ENCODE measurements at places on chromosomes 5 and 9.

- no peak for DNase-seq
These were observed 175.2 kb downstream of the CACNA1B start for GRCh38 chr9:138052635-138053320.

- DNase-seq: no peak
These were observed 4.8 kb upstream of the ACOT12 start for GRCh38 chr5:81398741-81399140.

DNA sequence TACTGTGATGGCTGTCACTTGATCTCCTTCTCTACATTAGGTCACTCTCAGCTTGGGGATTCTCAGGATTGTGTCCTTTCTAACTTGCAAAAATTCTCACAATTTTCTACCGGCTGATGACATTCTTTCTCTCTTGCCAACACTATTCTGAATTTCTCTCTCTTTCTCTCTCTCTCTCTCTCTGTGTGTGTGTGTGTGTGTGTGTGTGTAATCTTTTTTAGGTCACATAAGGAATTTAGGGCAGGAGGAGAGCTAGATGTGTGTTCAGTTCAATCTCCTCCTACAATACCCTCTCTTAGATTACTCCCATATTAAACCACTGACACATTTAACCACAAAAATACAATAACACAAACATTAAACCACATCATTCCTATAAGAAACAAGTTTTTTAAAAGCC, 242.3 kb upstream of the NREP start:
- no peak for DNase-seq

DNA sequence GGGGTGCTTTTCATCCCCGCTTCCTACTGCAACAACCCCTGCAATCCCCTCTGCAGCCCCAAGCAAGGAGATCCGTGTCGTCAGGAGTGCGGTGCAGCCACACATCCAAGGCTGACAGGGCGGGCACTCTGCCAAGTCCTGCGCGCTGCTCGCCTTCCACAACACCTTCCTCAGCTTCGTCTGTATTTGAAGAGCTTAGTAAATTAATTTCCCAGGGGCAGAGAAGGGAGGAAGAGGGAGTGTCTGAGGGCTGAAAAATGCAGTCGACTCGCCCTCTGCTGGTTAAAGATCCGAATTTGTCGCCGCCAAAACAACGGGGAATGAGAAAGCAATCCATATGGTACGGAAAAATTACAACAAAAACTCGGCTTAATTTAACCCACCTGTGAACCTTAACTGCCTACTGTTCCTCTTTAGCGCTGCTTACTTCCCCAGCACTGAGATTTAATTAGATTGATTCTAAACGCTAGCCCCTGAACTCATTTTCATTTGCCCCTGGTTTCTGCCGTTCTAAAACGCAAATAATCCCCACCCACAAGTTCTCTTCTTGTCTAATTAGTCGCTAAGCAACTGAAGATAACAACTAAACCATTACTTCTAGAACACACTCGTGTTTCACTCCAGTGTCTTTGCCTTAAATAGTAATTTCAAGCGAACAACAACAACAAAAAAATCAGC, 10.9 kb upstream of the PCDHB1 start:
- DNase-seq: peak; percentile 94

DNA sequence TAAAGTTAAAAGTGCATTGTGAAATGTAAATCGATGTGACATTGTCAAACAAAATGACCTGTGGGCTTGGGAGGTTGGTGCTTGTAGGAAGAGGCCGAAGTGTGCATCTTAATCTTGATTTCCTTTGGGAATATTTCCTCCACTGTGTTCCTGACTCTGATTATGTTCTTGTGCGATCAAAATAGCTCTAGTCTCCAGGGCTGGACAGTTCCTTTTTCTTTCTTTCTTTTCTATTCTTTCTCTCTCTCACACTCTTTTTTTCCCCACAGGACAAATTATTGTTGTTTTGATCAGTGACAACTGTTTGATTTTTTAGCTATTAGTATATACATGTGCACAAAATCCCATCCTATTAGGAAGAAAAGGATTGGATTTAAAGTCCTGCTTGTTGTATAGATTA, 347.5 kb downstream of the ZSWIM6 start:
- no peak for DNase-seq

GRCh38 chr9:18935541-18935940, 97.5 kb downstream of the SAXO1 start:
- no peak for DNase-seq

GRCh38 chr9:127586096-127586495, 26.0 kb upstream of the STXBP1 start:
- no peak for DNase-seq

- DNase-seq: no peak
These were observed 161.0 kb downstream of the SPATA31D1 start for GRCh38 chr9:82149501-82149946.

DNA sequence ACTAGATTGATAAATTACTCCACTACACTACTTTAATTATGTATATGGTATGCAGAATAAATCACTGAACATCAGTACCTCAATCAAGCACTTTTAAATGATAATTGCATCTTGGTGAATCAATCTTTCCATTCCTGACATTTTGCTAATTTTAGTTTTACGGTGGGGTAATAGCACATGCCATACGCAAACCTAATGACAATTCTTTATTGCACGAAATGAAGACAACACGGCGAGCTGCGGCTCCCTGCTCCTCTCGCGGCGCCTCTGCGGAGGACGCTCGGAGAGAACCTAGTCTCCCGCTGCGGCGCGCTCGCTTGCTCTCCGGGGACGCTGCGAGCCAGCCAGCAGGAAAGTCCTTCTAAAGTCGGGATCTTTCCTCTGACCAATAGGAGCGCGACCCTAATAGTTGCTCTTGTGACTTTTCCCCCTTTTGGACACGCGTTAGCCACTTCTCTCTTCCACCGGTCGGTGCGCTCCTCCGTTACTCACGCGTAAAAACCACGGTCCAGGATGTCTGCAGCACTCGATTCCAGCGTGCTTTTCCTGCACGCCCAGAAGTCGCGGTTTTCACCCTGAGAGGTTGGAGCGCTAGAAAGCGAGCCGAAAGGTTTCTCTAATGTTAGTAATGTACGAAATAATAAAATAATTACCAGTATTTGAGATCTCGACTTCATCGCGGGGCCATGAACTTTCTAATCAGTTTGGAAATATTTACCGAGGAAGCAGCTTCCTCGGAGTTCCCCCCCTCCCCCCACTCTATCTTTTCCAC, 1.0 kb upstream of the MEF2C start:
- peak; percentile 47 for DNase-seq

- DNase-seq: no peak
These were observed 115.2 kb upstream of the WWC1 start for GRCh38 chr5:168176251-168176650.

DNA sequence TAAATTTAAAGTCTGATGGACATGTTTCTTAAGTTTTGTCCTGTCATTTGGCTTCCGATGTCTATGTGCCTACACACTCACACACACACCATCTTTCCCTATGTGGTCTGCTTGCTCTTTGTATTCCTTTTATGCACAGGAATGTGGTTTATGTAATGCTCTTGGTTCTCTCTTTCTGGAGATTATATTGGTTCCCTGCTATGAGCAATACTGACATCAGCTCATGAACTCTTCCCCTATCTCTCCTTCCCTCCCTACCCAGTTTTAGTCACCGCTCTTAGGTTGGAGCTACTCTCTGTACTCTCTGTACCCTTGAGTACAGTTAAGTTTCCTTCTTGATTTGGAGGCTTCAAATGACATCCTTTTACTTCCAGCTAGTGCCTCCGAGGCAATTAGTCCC, 77.9 kb upstream of the MVB12B start:
- peak; percentile 27 for DNase-seq

- DNase-seq: no peak
These were observed 25.1 kb upstream of the CARTPT start for GRCh38 chr5:71693828-71694427.

DNA sequence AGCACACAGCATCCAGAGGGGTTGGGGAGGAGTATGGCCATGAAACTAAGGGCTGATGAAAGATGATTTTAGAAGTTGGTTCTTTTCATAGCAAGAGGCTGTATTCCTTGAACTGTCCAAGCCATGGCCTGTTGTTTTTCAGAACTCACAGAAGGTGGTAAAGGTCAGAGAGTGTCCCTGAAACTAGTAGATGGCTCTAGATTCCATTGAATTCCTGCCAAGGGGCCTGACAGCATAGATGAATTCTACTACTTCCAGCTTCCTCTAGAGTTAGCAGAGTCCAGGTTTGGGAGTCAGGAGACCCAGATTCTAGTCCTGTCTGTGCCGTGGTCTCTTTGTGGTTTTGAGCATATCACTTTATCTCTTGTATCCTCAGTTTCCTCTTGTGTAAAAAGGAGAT, 101.6 kb downstream of the GRIA1 start:
- DNase-seq: no peak

DNA sequence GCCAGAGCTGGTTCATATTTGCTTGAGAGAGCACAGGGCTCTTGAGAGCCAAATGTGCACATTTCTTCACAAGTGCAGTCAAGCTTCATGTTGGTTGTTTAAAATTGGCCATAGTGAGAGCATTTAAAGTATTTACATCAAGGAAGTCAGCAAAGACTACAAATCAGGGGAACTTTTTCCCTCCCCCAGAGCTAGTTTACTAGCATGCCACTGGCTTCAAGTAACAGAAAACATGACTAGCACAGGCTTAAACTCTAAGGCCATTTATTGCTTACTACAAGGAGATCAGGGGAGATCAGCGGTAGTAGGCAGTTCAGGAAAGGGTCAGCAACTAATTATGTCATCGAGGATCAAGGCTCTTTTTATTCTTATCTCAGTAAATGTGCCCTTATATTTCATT, 11.0 kb upstream of the CCDC171 start:
- no peak for DNase-seq

DNA sequence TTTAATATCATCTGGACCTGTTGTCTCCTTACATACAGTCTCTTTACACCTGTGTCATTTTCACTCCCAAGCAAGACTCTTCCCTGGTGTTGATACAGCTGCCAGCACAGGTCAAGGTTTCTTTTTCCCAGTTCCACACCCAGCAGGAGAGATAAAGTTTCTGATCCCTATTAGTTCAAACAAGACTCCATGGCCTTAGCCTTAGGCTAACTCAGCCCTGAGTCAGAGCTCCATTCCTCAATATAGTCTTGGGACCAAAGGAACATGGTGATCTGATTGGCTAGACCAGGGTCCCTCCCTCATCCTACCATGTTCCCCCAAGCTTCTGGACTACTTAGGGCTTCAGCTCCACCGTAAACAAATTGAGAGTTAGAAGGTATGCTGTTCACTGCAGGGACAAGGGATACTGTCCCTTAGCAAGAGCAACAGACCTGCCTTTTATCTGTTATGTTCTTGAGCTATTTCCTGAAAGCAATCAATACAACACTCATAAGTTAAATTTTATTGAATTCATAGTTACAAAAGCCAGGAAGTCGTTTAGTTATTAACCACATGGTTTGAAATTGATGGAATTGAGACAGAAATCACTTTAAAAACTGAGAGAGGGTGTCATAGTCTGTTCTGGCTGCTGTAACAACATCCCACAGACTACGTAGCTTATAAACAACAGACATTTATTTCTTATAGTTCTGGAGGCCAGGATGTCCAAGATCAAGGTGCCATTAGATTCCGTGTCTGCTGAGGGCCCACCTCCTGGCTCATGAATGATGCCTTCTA, 20.5 kb downstream of the SLC1A1 start:
- DNase-seq: peak; percentile 30

DNA sequence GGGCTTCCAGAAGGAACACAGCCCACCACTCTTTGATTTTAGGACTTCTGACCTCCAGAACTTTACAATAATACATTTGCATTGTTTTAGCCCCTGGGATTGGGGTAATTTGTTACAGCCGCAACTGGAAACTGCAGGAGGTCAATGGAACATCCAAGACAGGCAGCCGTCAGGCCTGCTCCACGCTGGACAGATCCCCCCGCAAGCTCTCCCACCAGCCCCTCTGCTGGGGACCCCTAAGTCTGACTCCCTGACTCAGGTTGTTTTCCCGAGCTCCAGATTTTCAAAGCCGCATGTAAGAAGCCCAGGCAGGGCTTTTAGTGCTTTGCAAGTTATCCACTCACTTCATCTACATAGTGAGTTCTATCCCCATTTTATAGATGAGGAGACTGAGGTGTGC, 127.6 kb downstream of the PAX5 start:
- no peak for DNase-seq

- no peak for DNase-seq
These were observed 1.4 kb downstream of the GPR151 start for GRCh38 chr5:146514575-146514974.

DNA sequence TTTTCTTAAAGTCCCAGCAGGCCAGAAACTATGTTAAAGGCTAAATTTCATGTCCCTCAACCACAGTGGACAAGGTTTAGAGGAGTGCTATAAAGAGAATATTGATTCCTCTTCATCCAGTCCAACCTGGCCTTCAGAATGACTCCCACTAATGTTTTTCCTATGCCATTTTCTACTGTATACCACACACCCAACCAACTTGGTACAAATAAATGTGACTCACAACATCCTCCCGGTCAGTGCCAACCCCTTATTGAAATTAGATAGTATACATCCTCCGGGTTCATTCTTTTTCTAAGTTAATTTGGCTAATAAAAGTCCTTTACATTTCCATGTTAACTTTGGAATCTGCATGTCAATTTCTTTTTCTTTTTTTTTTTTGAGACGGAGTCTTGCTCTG, 215.1 kb downstream of the TSSK1B start:
- DNase-seq: no peak

DNA sequence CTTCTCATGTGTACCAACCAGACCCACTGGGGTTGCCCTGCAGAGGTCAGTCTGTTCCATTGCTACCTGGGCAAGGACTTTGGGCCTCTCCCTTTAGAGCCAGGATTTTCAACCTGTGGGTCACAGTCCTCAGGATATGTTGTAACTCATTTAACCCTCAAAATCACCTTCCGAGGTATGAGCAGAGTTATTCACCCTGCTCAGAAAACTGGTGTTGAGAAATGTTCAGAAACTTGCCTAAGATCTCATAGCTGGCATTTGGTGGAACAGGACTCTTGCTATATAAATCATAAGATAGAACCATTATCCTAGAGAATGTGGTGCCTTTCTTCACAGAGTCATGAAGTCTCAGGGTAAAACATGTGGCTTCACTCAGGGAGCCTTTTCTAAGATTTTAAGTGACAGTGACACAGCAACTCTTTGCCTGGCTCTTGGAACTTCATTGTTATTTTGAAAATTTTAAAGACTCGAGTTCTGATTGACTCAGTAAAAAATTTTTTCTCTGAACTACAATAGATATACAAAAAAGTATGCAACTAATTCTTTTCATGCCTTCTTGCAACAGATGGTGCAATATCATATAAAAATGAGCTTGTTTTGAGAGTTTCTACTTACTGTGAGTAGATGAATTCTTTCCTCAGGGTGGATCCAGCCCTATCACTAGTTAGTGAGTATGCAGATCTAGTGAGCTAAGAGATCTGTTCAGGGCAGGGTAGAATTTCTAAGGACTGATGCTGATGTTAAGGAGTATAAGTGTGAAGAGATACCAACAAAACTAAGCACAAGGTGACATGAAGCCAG, 29.5 kb downstream of the CAST start:
- DNase-seq: no peak

DNA sequence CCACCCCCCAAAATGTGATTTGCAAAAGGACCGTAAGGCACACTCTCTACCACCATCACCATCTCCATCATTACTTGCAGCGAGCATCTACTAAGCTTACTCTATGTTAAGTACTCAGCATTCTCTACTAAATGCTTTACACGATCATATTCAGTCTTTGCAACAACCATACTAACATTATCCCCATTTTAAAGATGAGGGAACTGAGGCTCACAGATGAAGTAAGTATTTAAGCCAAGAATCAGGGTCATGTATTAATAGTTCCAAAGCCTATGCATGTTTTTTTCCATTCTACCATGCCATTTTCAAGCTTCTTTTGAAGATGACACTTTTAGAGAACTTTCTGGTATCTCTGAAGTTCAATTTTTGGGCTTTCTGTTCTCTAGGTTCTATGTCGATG, 121.7 kb upstream of the ANKRD55 start:
- DNase-seq: no peak

- no peak for DNase-seq
These were observed 203.9 kb upstream of the CDH9 start for GRCh38 chr5:27242258-27242626.
